CD4-positive, CD25-positive, alpha-beta regulatory T cell (primary cell): ENCODE measurements at places on chromosomes 2 and 18. TPM values are rescaled to one million over a fixed set of nuclear protein-coding genes. Genes with fewer than 3 reads are reported as not detected.
A peak's percentile ranks its signal among the peaks of the same experiment; 100 is the strongest.

Gene EPAS1
- 4.4 TPM for total RNA-seq

Gene OSR1
- total RNA-seq = not detected

Gene SLC5A6
- total RNA-seq = 154 TPM

Gene NEURL3
- not detected for total RNA-seq

Gene EML6
- 0.59 TPM for total RNA-seq

Gene IL18RAP
- 0.44 TPM for total RNA-seq

Gene GCG
- not detected for total RNA-seq

DNA sequence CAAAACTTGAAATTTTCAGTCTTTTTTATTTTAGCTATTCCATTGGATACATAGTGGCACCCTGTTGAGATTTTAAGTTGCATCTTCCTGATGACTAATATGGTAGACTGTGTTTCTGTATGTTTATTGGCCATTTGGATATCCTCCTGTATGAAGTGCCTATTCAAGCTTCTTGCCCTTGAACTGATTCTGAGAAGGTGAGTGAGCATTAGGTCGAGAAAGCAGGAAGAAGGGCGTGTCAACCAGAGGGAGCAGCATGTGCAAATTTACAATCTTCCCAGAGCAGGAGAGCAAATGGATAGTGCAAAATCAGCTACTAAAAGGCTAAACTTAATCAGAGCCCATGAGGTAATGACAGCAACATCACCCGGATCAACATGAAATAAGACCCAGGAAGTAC lies 8.6 kb downstream of the INPP1 start:
- DNase-seq = no peak

DNA sequence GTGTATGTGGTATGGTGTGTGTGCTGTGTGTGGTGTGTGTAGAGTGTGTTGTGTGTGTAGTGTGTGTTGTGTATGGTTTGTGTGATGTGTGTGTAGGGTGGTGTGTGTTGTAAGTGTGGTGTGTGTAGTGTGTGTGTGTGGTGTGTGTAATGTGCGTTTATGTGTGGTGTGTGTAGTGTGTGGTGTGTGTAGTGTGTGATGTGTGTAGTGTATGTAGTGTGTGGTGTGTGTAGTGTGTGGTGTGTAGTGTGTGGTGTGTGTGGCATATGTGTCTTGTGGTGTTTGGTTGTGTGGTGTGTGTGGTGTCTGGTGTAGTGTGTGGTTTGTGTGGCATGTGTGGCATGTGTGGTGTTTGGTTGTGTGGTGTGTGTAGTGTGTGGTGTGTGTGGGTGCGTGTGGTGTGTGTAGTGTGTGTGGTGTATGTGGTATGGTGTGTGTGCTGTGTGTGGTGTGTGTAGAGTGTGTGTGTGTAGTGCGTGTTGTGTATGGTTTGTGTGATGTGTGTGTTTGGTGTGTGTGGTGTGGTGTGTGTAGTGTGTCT lies 4.0 kb upstream of the RTP5 start:
- DNase-seq = no peak

DNA sequence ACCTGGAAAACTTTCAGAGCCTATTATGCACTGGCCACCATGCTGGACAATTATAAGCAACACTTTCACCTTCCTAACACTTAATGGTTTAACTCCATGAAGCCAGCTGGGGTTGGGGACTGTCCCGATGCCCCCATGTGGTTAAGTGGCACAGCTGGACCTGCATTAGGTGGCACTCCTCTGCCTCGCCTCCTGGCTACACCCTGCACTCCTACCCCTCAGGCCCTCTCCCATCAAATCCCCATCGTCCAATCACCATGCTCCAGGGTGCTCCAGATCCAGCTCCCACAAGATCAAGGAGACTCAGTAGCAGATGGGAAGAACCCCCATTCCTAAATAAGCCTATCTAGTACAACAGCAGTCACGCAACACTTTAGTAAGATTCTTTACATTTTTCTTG lies 53.8 kb downstream of the HDLBP start:
- DNase-seq = no peak

DNA sequence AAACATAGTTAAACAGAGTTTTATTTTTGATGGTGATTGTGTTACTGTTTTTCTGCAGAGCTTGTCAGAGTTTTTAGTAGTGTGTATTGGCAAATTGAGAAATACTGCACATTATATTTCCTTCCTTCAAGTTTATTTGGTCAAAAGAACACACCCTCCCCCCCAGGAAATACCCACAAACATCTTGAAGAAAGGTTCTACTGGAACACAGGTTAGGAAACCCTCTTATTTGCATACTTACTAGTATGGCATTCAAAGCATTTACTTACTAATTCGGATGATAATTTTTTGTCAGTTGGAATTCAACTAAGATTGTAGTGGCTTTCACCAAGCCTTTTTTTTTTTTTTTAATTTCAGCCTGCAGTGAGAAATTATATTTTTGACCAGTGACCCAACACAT lies 9.1 kb downstream of the CAB39 start:
- peak; percentile 69 for DNase-seq

GRCh38 chr18:22347606-22348511 lies 69.9 kb downstream of the CTAGE1 start:
- no peak for DNase-seq

GRCh38 chr2:36059691-36060090 lies 295.9 kb upstream of the CRIM1 start:
- DNase-seq = no peak
